ENCODE measurements at places on chromosomes 6 and 20.

DNA sequence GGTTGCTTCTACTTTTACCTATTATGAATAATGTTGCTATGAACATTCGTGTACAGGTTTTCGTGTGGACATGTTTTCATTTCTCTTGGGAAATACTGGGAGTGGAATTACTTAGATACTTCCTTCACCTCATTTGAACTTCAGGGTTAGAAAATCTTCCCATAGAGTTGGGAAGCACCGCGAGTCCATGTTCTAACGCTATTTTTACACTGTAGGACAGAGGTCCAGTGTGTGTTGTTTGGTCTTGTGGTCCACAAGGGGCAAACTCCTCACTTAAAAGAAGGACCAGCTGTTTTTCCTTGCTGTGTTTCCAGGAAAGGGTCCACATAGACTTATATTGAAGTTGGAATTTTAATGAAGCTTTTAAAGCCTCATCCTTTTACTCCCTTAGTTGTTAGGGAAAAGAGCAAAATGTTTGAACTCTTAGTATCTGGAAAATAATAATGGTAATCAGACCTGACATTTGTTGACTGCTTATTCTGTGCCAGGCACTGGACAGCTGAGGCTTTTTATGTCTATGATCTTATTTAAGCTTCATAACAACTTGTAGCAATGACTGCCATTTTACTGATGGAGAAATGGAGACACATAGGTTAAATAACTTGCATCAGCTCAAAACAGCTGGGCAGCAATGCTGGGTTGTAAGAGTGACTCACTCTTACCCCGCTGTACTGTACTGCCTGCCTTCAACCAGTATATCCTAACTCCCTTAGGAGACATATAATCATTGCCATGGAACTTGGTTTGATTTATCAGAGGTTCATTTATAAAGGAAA is 52.0 kb downstream of the CDC5L start:
- no peak for DNase-seq

DNA sequence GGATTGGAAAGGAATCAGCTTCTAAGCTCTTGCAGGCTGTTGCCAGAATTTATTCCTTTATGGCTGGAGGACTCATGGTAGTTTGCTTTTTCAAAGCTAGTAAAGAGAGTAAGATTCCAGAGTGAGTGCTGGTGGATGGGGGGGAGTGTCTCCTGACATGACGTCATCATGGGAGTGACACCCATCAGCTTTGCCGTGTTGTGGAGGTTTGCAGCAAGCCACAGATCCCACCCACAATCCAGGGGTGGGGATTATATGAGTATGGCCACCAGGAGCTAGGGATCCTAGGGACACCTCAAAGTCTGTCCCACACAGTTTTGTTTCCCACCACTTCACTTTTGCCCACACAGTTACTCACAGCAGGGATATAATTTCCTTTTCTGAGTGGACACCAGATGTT is 28.7 kb upstream of the PMEPA1 start:
- no peak for DNase-seq

DNA sequence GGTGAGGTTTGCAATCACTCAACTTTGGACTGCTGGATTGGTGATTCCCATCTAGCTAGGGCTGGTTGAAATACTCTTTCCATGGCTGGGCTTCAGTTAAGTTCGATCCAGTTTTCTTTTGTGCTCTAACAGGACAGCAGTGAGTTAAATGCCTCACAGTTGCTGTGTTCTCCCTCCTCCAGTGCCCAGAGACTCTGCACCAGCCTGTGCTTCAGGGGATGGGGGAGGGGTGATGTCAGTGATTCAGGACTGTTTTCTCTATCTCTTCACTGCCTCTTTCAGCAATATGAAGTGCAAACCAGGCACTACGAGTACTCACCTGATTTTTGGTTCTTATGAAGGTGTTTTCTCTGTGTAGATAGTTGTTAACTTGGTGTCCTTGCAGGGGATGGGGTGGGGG is 88.2 kb upstream of the FAM83B start:
- DNase-seq: no peak

DNA sequence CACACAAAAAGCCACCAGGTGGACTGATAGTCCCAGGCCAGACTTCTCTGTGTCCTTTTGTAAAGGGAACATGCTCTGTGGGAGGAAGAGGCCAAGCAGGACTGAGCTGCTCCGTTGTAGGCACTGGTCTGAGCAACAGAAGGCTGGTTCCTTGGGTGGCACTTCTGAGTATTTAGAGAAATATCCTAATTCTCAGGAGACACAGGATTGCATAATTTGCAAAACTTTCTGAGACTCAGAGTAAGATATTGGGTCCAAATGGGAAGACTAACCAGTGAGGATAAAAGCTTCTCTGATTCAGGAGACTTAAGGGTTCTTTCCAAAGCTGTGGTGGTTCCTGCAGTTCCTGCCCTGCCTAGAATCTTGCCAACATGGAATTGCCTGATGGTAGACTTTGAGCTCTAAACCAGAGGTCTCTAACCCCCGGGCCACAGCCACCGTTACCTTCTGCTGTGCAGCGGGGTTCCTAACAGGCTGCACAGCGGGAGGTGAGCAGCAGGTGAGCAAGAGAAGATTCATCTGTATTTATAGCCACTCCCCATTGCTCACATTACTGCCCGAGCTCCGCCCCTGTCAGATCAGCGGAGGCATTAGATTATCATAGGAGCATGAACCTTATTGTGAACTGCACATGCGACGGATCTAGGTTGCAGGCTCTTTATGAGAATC is 107.0 kb downstream of the OLIG3 start:
- DNase-seq: no peak

GRCh38 chr6:96391776-96392360 is 129.7 kb upstream of the UFL1 start:
- no peak for DNase-seq

GRCh38 chr6:156928972-156929371 is 151.8 kb downstream of the ARID1B start:
- DNase-seq: no peak

- no peak for DNase-seq
Measured at GRCh38 chr6:46219661-46220060, 48.9 kb upstream of the ENPP5 start.

- no peak for DNase-seq
Measured at GRCh38 chr6:92587525-92587924, 831.8 kb downstream of the EPHA7 start.

GRCh38 chr6:110628330-110628729 is 151.9 kb upstream of the SLC22A16 start:
- DNase-seq: no peak

- DNase-seq: no peak
Measured at GRCh38 chr6:133230052-133230451, 11.1 kb upstream of the EYA4 start.

GRCh38 chr6:44556046-44556445 is 168.5 kb downstream of the CDC5L start:
- no peak for DNase-seq

DNA sequence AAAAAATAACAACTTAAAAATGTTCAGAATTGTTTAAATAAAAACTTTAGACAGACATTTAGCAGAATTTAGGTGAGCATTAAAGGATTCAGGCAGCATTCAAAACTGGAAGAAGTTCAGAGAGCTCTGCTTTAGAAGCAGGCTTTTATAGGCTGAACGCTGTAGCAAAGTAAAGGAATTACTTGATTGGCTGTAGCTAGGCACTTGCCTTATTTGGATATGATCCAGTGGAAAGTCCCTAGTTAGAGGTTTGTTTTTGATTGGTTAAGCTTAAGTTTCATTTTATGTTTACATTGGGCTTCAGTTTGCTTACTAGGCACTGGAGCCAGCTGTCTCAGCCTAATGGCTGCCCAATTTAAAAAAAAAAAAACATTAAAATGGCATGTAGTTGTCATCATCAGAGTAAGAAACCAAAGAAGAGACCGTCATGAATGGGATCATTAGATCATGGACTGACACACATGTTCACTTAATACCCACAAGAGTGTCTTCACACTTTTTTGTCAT is 65.1 kb downstream of the CBFA2T2 start:
- DNase-seq: no peak

DNA sequence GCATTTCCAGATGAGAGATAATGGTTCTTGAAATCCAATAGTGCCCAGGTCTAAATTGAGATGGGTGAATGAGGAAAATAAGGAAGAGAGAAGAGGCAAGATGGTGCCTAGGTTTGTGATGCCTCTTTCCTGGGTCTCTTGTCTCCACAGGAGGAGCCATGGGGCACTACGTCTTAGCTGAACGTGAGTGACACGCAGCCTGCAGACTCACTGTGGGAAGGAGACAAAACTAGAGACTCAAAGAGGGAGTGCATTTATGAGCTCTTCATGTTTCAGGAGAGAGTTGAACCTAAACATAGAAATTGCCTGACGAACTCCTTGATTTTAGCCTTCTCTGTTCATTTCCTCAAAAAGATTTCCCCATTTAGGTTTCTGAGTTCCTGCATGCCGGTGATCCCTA is 6.8 kb downstream of the HFE start:
- DNase-seq: no peak

GRCh38 chr6:2626401-2626800 is 124.3 kb downstream of the MYLK4 start:
- DNase-seq: no peak

DNA sequence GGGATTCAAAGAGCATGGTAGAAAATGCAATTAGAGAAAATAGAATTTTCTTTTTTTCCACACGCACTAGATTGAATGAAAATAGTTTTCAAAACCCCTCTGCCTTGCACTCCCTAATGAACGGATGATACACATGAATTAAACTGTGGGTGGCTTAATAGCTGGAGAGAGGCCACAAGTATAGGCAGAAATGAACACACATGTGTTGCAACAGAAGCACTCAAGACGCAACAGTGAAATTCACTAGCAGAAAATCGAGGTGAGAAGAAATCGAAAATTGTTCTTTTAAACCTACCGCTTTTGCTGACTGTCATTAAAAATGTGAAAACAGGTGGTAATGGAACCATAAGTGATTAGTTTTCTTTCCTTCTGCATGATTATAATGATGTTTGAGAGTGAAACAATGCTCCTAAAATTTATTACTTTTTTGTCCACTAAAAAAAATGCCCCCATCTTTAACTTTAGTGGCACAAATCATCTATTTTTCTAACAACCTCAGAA is 80.1 kb upstream of the SHLD1 start:
- no peak for DNase-seq

DNA sequence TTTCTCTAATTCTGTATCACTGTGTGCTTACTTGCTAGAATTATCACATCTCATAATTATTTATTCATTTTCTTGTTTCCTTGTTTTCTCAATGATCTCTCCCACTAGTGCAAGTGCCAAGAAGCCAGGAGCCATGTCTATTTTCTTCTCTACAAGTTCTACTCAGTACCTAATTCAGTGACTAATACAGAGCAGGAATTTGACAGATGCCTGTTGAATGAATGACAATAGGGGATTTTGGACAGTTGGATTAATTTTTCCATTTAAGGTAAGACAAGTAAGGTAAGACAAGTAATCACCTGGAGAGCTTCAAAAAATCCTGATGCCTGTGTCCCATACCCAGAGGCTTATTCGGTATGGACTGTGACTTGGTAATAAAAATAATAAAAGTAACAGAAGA is 81.0 kb downstream of the EDN1 start:
- DNase-seq: no peak

DNA sequence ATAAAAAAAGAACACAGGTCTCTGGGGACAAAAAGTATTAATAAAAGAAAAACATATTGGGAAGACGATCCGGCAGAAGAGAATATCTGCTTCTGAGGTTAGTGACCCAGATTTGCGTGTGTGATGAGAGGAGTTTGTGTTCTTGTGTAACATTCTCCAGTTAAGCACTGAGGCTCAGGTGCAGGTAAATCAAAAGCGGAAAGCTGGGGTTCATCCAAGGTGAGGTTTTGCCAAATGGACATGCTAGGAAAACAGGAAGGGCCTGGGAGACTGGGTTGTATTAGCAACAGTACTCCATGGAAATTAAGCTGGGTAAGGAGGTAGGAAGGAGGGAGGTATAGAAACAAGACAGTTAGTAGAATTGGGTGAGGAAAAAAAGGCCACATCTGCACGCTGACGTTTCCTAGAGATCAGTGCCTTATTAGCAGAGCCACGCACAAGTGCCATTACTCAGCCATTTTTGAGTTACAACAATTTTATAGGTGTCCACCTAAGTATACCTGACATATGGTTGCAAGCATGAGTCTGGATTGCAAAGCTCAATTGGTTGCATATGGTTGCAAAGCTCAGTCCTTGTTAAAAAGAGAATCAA is 139.6 kb downstream of the ZMYND8 start:
- DNase-seq: no peak

GRCh38 chr20:38336726-38337125 is 9.6 kb upstream of the LBP start:
- no peak for DNase-seq

DNA sequence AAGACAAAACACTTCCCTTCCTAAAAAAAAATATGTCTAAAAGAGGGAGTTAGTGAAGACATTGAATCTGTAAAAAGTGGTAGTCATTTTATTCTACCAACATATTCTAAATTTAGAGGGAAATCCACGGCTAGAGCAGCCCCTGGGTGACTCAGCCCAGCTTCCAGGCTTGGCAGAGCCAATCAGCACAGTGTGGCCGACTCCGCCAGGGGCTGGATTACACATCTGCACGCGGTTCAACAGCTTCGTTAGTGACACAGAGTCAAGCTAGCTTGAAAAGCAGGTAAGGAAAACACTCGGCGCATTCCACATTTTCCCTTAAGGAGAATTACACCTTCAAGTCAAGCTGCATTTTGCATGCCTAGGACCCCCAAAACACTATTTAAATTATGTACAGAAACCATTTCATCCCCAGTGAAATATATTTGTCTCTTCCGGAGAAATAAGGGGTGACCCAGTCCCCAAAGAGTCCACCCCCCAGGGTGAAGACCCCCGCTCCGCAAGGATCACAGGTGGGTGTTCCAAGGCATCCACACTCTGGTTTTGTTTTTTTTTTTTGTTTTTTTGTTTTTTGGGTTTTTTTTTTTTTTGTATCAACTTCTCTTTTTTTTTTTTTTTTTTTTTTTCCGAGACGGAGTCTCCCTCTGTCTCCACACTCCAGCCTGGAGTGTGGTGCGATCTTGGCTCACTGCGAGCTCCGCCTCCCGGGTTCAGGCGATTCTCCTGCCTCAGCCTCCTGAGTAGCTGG is 58.4 kb upstream of the ARID1B start:
- DNase-seq: no peak

DNA sequence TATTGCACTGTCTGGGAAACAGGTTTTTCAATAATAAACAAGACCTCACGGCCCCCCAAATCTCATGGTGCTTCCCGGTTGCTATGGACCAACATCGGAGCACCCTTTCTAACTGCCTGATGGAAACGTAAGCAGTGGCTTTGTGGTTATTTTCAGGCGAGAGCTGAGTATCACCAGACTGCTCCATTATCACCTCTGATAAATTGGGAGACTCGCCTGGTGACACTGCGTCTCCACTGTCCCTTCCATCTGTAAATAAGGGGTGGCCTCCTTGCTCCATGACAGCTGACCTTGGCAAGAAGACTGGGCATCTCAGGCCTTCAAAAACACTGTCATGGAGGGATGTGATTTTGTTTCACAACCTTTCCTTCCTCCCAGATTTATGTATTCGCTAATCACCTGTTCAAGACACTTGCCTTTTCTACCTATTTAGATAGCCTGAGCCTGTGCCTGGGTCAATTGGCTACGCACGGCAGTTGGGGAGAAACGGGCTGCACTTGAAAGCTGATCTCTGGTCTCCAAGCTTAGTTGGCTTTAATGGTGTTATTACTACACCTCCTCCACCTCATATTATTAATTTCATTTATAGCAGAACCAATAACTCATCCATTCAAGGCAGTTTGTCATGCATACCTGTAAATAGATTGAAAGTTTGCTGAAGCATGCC is 17.7 kb upstream of the CDH4 start:
- no peak for DNase-seq

GRCh38 chr6:146359131-146359530 is 184.5 kb upstream of the RAB32 start:
- no peak for DNase-seq

GRCh38 chr20:15185913-15186312 is 848.5 kb upstream of the FLRT3 start:
- DNase-seq: no peak

- no peak for DNase-seq
Measured at GRCh38 chr6:115898246-115898645, 162.4 kb downstream of the FRK start.
